ENCODE measurements at places on chromosomes 3 and 15.

DNA sequence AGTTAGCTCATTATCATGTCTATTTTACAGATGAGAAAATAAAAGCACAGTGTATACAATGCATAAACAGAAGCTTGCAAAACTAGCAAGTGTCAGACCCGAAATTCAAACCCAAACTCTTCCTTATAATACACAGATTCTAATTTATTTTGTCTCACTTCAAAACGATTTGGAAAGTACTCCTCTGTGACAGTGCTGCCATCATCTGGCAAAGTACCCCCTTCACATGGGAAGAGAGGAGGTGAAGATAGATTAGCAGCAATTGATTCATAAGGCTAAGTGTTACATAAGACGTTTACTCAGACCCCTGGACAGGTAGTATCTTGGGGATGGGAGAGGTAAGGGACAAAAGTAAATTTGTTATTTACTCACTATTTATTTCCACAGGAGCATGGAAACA is 744.0 kb upstream of the SGO1 start:
- DNase-seq, result no peak

DNA sequence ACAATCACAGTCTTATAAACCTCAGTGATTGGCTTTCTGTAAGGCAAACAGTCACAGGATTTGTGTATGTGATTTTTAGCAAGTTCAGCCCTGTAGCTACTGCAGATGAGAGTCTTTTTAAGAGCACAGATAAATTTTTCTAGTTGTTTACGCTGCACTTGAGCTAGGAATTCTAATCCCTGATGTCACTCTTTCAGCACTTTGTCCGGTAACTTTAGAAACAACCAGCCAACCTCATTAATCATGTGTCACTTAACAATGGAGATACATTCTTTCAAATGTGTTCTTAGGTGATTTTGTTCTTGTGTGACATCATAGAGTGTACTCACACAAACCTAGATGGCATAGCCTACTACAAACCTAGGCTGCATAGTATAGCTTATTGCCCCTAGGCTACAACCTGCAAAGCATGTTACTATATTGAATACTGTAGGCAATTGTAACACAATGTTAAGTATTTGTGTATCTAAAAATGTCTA is 36.8 kb upstream of the GOLGA6L2 start:
- no peak for DNase-seq

DNA sequence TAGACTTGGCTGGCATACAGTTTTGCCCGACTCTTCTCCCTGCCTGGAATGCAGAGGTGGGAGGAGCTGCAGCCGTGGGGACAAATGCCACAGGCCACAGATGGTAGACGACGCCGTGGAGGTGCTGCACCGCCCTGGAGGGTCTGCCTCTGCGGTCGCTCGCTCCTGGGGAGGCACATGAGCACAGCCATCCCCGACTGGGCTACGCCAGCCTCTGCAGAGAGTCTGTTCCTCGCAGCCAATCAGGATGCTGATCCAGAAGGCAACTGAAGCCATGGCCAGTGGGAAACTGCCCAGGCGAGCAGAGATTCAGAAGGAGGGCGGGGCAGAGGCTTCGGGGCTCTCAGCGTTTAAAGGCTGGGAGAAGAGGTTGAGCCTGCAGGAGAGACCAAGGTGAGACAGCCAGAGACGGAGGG is 11.9 kb upstream of the LRRC15 start:
- DNase-seq, result peak; percentile 8

GRCh38 chr3:126704494-126705214 is 614 bp downstream of the CHCHD6 start:
- no peak for DNase-seq

DNA sequence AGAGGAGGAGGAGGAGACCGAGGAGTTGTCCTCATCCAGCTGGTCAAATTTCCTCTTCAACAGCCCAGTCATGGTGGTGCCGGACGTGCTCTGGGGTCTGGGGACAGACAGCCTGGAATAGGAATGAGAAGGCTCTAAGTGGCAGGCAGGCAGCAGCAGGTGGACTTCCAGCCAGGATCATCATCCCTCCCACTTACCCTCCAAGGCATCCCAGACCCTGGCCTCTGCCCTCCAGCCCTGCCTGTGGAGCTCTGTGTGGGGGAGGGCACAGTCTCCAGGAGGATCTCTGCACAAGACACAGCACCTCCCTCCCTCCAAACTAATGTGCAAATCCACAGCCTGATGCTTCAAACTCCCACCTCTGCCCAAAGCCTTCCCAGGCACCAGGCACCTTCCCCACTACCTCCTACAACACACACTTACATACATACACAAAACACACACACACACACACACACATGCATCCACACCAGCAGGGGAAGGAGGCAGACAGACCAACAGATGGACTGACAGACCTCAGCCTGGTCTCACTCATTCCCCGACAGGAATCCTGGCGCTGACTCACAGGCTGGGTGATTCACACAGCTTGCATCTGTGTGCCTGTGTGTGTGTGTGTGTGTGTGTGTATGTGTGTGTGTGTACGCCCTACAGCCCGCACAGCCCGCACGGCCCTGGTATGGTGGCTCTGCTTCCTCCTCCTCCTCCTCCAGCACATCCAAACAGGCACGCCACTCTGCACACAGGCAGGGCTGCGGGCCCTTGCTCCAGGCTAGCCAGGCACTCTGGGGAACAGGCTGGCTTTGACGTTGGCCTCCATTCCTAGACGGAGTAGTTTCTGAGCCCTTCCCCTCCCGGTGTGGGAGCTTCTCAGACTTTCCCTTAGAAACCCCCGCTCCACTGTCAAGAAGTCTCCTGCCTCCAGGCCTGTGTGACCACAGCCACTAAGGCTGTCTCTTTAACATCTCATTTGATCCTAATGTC is 6.5 kb downstream of the CSRNP1 start:
- peak; percentile 73 for DNase-seq

- no peak for DNase-seq
Measured at GRCh38 chr3:66603151-66603611, 102.4 kb upstream of the LRIG1 start.

GRCh38 chr15:72113347-72114031 is 4.5 kb downstream of the MYO9A start:
- no peak for DNase-seq

DNA sequence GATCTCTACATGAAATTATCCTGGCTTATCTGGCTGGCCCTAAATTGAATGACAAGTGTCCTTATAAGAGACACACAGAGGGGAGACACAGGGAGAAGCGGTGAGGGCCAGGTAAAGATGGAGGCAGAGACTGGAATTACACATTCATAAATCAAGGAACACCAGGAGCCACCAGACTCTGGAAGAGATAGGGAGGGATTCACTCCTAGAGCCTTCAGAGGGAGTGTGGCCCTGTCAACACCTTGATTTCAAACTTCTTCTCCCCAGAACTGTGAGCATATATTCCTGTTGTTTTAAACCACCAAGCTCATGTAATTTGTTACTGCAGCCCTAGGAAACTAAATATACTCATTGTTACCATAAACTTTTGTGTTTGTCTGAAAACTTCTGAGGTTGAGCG is 193.7 kb downstream of the THRB start:
- no peak for DNase-seq

DNA sequence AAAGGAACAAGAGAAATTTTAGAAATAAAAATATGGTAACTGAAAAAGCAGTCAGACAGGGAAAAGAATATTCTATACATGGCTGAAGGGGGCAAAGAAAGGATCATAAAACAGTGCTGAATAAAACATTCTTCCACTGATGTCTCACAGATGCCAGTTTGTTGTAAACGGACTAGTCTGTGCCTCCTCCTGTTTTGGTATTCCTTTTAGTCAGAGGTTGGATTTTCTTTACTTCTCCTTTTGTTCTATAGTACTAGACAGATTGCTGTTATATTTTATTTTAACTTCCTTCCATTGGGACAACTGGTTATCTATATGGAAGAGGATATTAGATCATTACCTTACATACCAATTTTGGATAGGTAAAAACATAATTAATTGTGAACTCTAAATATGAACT is 16.0 kb upstream of the GNB5 start:
- DNase-seq, result no peak

DNA sequence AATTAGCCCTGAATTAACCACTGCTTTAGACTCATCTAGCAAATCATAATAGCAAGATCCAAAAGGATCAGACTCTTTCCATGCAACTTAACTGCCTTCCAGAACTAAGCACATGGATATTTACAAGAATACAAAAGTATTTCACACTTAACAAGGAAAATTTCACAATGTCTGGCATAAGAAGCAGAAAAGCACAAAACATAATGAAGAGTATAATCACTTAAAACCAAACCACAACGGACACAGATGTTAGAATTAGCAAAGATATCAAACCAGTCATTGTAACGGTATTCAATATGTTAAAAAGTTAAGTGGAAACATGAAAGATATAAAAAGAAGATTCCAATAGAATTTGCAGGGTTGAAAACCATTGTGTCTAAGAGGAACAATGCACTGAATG is 51.5 kb upstream of the COL6A6 start:
- DNase-seq, result no peak

DNA sequence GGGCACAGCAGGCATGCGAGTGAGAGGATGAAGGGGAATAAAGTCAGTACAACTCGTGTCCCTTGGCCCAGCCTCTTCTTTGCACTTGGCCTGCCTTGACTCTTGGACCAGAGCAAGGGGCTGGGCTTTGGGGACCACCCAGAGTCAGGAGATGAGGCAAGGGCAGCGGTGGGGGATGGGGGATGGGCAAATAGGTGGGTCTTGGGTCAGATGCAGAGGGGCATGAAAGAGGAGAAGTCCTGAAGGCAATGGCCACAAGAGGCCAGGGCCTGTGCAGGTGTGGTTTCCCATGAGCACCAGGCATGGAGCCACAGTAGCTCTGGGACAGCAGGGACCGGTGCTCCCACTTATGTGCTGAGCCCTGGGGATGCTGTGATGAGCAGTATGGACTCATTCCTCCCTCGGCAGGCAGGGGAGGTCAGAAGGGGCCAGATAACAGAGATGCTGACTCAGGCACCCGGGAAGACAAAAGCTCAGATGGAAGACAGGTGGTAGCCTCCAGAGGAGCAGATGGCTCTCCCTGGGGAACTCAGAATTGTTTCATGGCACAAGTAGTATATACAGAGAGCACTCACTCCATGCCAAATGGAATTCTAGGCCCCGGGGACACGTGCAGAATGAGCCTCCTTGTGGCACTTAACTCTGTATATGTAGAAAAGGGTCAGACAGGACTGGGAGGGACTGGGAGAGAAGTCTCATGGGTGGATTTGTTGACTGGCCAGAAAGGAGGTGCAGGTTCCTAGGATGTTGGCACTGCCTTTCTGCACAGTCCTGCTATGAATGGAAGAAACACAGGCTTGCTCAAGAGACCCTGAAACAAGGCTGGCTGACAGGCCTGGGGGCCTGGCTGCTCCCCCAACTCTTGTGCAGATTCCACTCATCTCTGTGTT is 14.3 kb downstream of the ZBTB47 start:
- DNase-seq, result no peak

DNA sequence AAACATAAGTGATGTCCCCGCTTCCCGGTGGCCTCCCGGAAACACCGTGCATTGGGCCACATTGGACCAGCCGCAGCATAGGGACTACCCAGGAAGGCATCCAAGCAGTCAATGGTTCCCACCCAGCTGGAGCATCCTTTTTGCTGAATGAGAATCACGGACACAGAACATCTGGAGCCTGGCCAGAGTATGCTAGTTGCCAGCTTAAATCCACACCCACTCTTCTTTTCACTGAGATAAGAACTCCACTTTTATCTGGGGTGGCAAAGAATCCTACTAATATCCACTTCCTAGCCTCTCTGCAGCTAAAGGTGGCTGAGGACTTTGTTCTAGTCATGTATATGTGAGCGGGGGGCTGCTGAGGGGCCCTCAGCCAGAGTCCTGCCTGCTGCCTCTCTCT is 95.2 kb upstream of the PLXNA1 start:
- no peak for DNase-seq

- no peak for DNase-seq
Measured at GRCh38 chr15:57867970-57868798, 161.7 kb downstream of the POLR2M start.

GRCh38 chr3:119145500-119146167 is at the start of gene TEX55:
TSS of gene TEX55 (plus strand) at chr3:119146165. CDS start at chr3:119146190, 25 bp downstream.
- DNase-seq, result peak; percentile 20

DNA sequence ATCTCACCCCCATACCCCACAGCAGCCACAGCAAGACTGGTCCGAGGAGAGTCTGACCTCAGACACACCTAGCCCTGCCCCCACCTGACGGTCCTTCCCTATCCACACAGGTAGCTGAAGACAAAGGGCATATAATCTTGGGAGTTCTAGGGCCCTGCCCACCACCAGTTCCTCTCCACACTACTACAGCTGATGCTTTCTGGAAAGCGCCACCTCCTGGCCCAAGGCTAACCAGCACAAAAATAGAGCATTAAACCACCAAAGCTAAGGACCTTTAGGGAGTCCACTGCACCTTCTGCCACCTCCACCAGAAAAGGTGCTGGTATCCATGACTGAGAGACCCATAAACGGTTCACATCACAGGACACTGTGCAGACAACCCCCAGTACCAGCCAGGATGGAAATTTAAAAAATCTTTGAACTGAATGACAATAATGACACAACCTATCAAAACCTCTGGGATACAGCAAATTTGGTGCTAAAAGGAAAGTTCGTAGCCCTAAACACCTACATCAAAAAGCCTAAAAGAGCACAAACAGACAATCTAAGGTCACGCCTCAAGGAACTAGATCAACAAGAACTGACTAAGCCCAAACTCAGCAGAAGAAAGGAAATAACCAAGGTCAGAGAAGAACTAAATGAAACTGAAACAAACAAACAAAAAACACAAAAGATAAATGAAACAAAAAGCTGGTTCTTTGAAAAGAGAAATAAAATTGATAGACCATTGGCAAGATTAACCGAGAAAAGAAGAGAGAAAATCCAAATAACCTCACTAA is 122.1 kb upstream of the TPRG1 start:
- no peak for DNase-seq

- no peak for DNase-seq
Measured at GRCh38 chr3:167866331-167866730, 130.8 kb downstream of the SERPINI1 start.

GRCh38 chr3:65126527-65127410 is 439.0 kb upstream of the ADAMTS9 start:
- DNase-seq, result no peak

DNA sequence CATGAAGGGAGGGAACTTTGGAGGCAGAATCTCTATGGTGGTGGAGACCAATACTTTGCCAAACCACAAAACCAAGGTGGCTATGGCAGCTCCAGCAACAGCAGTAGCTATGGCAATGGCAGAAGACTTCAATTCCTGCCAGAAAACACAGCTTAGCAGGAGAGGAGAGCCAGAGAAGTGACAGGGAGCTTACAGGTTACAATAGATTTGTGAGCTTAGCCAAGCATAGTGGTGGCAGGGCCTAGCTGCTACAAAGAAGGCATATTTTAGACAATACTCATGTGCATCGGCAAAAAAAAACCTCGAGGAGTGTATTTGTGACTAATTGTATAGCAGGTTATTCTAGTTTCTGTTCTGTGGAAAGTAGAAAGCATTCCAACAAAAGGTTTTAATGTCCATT is 6.4 kb upstream of the CSTA start:
- no peak for DNase-seq

DNA sequence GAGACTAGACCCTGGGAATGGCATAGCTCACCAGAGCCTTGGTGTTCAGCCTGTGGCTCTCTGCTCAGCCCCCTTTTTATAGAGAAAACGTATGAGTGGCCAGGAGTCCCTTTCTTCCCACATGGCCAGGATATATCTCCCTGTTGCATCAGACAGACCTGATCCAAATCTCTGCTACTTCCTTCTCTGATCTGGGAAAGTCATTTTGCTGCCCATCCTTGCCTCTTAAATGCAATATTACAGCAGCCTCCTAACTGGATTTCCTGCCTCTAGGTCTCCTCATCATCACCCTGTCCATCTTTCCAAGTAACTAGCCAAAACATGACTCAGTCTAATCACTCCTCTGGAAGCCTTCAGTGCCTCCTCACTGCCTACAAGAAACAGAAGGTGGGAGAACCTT is 42.9 kb downstream of the CTDSPL start:
- DNase-seq, result peak; percentile 3

GRCh38 chr3:52119099-52119498 is 35.1 kb downstream of the POC1A start:
- DNase-seq, result no peak
